Cerebellar nuclear complex (tissue), 1 donor: ENCODE measurements at places on chromosomes 11 and 22.

- DNase-seq: no peak
Observed at GRCh38 chr11:114258696-114259095, 37.5 kb upstream of the NNMT start.

DNA sequence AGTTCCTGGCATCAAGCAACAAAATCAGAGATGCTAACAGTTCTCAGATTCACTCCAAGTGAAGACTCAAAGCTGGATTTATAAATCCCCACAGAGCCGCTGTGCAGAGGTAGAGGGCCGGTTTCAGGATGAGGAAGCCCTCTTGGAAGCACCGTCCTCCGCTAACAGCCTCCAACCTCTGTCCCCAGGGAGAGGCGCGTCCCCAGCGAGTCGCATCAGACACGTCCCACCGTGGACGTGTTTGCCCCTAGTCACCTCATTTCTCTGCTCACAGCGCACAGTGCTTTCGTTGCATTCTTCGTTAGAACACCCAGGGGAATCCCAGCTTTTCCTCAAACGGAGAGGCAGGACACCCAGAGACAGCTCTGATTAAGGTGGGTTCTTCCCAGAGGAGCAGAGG, 642.9 kb downstream of the BRD1 start:
- DNase-seq: no peak

- no peak for DNase-seq
Observed at GRCh38 chr11:68282141-68282860, 10.5 kb upstream of the C11orf24 start.

DNA sequence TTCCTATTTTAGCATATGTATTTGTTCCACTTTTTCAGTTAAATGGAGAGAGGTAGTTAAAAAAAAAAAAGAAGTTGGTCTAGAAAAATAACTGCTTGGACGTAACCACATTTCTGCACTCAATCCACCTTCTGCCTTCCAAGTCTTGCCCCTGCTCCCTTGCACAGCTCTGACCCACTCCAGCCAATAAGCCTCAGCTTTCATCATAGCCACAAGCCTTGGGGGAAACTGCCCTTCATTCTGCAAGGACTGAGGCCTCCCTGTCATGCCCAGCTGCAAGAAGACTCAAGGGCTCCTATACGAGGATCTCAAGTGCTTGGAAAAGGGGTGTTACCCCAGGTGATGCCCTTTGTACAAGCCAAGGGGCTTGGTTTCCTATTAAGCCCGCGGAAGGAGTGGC, 36.0 kb upstream of the OAF start:
- no peak for DNase-seq

DNA sequence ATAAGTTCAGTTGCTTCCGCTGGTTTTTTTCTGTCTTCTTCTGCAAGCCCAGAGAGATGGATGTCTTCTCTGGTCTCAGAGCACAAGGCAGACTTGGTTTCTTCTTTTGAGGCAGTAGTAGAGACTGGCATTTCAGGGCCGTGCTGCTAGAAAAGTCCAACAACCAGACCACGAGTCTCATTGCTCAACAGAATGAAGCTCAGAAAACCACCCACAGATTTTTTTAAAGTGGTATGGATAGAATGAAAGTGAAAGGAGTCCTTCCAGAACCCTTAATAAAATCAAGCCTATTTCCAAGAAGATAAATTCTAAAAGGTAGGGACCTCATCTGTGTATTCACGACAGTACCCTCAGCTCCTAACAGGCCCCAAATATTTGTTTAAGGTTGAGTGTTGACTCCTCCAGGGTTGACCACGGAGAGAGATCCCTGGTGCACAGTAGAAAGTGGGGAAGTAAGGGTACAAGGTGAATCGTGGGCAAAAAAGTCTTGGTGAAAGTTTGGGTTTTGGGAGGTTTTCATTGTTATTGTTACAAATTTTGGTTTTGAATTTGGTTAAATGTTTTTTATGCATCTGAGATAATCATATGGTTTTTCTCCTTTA, 43.6 kb upstream of the DDX6 start:
- no peak for DNase-seq

GRCh38 chr11:130094614-130095013, 24.9 kb downstream of the APLP2 start:
- DNase-seq: no peak

DNA sequence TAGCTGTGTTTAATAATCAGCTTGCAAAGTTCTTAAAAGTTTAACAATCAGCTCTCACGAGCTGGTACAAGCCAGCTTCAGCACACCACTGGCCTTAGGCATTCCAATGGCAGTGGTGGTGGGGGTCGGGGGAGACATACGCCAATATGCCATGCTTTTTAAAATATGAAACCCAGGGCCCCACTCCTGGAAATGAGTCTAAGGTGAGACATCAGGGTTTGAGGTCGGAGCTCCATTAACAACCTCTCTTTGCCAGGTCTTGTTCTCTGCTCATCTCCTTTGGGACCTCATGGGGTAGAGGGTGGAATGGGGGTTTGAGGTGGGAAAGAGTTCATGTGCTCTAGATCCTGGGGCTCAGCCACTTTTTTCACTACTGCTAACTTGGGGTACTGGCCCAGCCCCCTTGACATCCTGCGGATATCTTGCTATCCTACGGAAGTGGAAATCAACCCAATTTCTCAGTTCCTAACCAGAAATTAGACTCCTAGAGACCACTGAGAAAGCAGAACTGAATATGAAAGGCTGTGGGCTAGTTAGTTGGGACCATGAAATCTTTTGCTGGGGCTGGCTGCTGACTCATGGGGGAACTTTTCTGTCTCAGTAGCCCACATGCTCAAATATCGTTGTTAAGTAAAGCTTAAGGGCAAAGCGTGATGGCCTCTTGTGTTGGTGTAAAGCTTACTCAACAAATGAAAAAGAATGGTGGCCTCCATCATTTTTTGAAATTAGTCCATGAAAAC, 90.1 kb downstream of the PDHX start:
- no peak for DNase-seq

GRCh38 chr11:18322818-18323570, 627 bp downstream of the GTF2H1 start:
- DNase-seq: no peak

- no peak for DNase-seq
Observed at GRCh38 chr22:43707648-43708047, 104.5 kb downstream of the EFCAB6 start.

GRCh38 chr11:69563946-69564775, 76.8 kb upstream of the CCND1 start:
- no peak for DNase-seq

DNA sequence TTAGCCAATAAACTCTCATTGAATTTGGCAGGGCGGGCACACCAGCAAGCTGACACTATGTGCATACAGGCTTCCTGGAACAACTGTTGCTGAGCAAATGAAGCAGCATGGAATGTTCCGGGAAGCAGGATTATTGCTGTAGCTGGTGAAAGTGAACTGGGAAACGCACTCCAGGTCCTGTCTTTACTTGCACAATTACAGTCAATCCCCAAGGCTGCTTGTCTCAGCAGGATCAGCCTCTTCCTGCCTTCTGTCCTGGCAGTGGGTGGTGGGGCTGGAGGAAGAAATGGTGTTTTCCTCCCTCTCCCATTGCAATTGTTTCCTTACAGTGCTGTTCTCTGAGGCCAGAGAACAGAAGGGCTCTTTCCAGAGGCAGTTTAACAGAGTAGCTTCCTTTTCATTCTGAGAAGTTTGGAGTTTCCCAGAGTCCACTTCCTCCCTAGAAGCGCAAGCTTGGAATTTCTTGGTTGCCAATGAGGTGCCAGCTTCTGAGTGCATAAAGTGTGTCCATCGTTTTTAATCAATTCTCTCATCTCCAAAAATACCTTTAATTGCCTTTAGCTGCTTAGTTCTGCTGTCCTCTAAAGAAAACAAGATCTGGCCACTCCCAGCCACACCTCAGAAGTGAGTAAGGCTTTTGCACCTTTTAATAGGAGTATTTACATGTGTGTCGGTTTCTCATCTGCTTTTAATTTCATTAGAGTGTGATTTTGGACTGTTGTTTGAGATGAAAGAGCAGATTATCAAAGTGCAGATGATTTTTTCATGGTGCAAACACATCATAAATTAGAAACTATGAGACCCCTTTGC, 19.9 kb downstream of the CD44 start:
- DNase-seq: no peak

- DNase-seq: no peak
Observed at GRCh38 chr22:48319321-48320047, 1508.2 kb downstream of the BRD1 start.

DNA sequence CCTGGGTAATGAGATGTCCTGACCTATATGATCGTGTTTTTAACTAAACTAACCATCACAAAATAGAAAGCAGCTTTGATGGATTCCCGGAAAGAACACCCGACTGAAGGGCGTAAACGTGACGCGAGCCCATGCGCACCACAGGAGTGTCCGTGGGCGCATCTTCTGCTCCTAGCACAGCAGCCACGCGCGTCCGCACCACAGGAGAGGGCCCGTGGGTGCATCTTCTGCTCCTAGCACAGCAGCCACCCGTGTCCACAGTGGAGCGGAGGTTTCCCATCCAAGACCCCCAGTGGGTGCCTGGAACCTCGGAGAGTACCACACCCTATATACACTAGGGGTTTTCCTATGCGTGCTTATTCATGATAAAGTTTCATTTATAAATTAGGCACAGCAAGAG, 36.1 kb upstream of the NRIP3 start:
- no peak for DNase-seq

GRCh38 chr11:133337193-133337592, 195.1 kb downstream of the OPCML start:
- no peak for DNase-seq

- DNase-seq: no peak
Observed at GRCh38 chr11:57085611-57086010, 96.1 kb upstream of the LRRC55 start.

DNA sequence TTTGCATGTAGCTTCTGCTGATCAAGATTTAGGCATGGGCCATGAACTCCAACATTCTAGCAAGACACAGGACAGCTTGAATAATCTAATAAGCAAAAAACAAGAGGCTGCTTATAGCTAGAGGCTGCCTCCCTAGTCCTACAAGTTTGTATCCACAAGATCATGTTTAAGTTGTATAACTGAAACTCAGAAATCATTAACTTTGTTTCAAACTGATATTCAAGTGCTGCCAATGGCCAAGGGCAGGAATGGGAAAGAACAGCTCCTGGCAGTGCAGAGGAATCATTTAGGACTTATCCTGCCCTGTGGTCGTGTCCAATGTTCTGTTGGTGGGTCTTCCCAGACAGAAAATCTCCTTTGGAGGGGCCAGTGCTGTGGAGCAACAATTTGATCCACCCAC, 209.6 kb upstream of the DDI1 start:
- no peak for DNase-seq

GRCh38 chr11:26753723-26754504, 32.1 kb upstream of the SLC5A12 start:
- DNase-seq: peak; percentile 37

DNA sequence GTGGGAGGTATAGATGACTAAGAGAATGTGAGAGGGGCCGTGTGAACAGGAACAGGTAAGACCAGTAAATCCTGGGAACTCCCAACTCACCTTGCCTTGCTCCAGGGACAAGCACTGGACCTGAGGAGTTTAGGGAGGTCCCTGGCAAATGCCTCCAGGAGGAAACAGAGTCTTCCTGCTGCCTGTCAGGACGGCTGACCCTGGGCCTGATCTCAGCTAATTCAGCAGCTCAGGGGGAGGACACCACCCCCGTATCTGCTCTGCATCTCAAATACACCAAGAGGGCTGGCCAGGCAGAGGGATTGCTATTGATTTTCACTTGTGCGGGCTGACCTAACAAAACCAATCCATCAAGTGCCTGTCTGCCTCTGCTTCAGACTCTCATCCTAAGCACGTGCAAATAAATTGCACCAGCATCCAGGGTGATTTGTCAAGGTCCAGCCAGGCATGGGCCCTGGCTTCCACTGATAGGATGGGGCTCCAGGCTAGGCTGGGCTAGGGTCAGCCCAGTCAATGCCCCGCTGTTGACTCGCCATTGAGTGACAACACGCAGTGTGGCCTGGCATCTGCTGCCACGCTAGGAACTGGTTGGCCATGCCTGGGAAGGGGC, 20.3 kb downstream of the UQCR10 start:
- no peak for DNase-seq

DNA sequence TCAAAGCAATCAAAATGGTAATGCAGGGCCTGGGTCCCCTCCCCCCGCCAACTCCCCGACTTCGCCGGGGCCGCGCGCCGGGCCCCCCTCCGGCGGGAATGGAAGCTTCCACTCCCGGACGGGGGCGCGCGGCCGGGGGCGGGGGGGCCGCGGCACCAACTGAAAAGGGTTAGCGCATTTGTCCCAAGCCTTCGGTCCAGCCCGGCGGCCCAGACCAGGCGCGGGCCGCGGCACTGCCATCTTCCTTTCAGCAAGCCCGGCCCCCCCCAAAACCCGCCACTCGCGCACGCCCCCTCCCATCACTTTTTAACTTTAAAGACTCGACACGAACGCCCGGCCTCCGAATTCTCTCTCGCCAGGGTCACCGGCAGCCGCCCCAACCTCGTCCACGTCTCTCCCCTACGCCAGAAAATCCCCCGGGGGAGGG, 2.8 kb downstream of the PHF21B start:
- no peak for DNase-seq

DNA sequence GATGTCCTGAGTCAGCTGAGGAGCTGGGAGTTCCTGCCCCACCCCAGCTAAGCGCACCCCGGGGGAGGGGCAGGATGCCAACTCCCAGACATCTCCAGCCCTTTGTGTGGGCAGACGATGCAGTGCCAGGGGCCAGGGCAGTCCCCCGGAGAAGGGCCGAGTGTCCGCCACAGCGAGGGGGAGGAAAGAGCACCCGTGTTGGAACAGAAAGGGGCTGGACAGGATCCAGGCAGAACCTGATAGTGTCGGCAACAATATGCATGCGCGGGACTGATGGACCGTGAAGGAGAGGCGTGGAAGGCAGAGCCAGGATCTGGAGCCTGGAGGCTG, 1434.7 kb downstream of the BRD1 start:
- peak; percentile 30 for DNase-seq

GRCh38 chr11:77175021-77175842, 47.2 kb downstream of the MYO7A start:
- DNase-seq: no peak

DNA sequence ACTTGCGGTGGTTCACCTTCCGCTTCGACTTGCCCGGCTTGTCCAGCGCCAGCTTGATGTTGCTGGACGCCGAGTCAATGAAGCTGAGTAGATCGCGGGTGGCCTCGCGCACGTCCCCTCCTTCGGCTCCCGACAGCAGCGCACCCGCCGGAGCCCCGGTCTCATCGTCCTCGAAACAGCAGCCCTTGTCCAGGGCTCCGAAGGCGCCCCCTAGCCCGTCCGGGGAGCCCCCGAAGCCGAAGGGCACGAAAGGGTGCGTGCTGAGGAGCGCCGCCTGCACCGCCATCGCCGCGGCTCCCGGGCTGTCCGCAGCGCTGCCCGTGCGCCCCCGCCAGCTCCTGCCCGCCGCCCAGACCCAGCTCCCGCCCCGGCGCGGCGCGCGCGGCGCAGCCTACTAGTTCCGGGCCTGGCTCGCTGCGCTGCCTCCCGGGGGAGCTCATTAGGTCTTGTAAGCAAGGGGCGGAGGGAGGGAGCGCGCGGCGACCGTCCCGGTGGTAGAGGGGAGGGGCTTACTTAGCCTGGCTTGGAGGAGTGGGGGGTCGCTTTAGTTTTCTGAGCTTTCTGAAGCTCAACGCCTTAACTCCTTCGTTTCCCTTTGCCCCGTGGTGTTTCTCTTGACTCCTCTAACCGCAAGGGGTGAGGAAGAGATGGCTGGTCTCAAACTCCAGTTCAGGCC, at the start of gene FAM181B:
FAM181B (minus strand) TSS at position 421 of the 676 bp plus-strand sequence; CDS start at position 286, 135 bp downstream.
- no peak for DNase-seq

- no peak for DNase-seq
Observed at GRCh38 chr11:47415949-47416472, 7.6 kb downstream of the SLC39A13 start.
